ENCODE measurements at places on chromosomes 6 and 20. TPM values are rescaled to one million over a fixed set of nuclear protein-coding genes. Genes with fewer than 3 reads are reported as not detected.

GRCh38 chr6:118889163-118889562 is 4.8 kb upstream of the ASF1A start:
- H3K4me1 ChIP-seq: peaks cover 27% of the 10 kb centered on the region
- no peaks in the 10 kb centered on the region for H3K27me3 ChIP-seq
- no peak for DNase-seq
- no peak overlapping the region for H3K4me3 ChIP-seq
- no peaks in the 10 kb centered on the region for H3K36me3 ChIP-seq
- no peak overlapping the region for H3K27ac ChIP-seq

DNA sequence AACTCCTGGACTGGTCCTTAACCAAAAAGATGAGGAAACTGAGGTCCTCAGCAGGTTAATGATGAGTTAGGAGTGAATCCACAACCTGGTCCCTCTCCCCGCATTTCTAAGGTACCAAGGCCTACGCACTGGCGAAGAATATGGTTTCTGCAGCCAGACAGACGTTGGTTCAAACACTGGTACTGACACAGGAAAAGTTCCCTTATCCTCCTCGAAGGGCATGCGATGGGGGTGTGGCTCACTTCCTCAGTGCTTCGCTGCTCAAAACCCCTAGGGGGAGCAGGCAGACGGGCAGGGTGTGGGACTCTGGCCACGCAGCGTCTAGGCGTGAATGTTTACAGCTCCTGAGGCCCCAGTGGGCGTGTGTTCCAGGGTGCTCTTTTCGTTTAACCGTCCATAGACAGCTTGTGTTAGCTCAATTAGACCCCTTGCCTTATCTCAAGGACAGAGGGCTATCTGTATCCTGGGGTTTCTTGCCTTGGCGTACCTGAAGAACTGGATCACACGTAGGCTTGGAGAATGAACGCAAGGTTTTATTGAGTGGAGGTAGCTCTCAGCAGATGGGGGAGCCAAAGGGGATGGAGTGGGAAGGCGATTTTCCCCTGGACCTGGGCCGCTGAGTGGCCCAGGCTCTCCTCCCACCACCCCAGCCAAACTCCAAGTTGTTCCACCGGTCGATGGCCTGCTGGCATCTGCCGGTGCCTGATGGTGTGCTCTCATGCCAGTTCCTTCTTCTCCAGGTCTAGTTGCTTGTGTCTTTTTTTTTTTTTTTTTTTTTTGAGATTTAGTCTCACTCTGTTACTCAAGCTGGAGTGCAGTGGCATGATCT is 31.8 kb upstream of the PTPN1 start:
- H3K27ac ChIP-seq: no peak overlapping the region
- no peaks in the 10 kb centered on the region for H3K27me3 ChIP-seq
- no peak for DNase-seq
- H3K36me3 ChIP-seq: no peaks in the 10 kb centered on the region
- H3K4me1 ChIP-seq: no peaks in the 10 kb centered on the region

DNA sequence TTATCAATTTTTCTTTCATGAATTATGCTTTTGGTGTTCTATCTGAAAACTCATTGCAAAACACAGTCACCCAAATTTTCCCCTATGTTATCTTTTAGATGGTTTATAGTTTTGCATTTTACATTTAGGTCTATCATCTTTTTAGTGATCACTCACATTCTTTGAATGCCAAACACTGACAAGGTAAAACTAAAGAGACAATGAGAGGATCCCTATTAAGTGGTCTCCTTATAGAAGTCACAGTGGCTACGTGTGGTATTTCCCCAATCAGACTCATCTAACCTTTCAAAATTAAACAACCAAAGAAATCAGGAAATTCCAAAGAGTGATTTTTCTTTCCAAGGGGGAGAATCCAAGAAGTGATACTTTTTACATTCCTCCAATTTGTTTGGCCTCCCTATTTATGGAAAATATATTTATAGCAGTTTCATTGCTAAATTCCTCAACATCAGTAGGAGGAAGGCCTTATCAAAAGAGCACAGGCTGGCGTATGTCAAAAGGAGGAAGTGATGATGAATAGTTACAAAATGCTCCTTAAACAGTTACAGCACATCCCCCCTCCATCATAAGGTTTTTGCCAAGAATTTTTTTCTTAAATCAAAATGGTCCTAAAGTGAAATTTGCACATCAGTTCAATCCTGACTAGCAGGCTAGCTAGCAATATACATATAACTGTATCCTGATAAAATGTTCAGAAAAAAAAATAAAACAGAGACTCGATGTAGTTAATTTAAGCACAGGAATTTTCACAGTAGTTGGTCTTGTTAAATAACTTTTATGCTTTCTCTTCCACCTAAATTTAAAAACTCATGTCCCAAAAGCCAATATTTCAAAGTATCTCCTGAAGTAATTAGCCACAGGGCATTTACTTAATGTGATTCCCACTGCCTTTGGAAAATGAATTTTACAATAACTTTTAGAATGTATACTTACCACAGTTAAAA is 76.2 kb upstream of the IPCEF1 start:
- H3K4me3 ChIP-seq: no peak overlapping the region
- no peaks in the 10 kb centered on the region for H3K27me3 ChIP-seq
- peak overlapping the region; percentile 83 for H3K27ac ChIP-seq
- no peak for DNase-seq

The LAMP5 gene
- total RNA-seq: 0.40 TPM

GRCh38 chr6:27791182-27791943 is 120.8 kb downstream of the OR2B2 start:
- no peak for DNase-seq
- no peaks in the 10 kb centered on the region for H3K27me3 ChIP-seq
- no peaks in the 10 kb centered on the region for H3K36me3 ChIP-seq
- peaks cover 23% of the 10 kb centered on the region for H3K4me1 ChIP-seq

The TRIM10 gene
- not detected for total RNA-seq

DNA sequence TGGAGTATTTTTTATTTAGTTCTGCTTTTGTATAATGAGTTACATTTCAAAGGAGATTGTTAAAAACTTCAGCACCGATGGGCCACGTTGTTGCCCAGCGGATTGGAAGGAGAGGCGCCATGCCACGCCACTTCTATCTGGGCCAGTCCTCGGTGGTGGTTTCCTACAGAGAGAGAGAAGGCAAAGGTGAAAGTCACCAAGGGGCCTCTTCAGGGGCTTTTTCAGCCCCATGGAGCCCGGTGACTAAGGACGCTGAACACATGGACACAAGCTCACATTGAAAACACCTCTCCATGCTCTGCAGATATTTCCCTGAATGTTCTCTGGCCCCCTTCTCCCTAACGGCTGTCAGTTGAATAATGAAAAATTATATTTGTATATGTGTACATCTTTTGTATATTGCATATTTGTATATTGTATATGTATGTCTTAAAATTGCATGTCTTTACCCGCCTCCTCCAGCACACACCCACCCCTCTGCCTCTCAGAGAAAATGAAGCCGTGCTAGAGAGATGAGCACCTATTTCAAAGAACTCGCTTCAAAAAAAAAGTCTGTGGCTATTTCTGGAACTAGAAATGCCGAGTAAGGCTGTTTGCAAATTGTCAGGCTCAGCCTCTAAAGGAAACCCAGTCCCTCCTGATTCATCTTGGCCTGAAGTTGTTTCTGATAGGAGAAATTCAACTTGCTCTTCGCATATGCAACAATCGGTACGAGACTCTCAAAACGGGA is 91.9 kb upstream of the CDH4 start:
- peaks cover 72% of the 10 kb centered on the region for H3K27me3 ChIP-seq
- H3K27ac ChIP-seq: no peak overlapping the region
- no peak overlapping the region for H3K4me3 ChIP-seq

DNA sequence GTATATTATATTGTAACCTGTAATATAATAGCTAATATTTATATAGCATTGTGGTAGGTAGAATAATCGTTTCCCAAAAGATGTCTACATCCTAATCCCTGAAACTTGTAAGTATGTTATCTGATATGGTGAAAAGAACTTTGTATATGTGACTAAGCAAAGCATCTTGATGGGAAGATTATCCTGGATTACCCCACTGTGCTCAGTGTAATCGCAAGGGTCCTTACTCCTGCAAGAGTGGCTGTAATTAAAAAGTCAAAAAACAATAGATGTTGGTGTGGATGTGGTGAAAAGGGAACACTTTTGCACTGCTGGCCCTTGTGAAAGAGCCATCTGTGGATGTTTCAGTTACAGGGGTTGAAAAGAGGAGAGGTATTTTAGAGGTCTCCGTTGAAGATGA is 95.2 kb downstream of the EDN1 start:
- H3K4me1 ChIP-seq: peaks cover 8% of the 10 kb centered on the region
- H3K4me3 ChIP-seq: no peak overlapping the region
- H3K27ac ChIP-seq: no peak overlapping the region
- H3K36me3 ChIP-seq: no peaks in the 10 kb centered on the region

DNA sequence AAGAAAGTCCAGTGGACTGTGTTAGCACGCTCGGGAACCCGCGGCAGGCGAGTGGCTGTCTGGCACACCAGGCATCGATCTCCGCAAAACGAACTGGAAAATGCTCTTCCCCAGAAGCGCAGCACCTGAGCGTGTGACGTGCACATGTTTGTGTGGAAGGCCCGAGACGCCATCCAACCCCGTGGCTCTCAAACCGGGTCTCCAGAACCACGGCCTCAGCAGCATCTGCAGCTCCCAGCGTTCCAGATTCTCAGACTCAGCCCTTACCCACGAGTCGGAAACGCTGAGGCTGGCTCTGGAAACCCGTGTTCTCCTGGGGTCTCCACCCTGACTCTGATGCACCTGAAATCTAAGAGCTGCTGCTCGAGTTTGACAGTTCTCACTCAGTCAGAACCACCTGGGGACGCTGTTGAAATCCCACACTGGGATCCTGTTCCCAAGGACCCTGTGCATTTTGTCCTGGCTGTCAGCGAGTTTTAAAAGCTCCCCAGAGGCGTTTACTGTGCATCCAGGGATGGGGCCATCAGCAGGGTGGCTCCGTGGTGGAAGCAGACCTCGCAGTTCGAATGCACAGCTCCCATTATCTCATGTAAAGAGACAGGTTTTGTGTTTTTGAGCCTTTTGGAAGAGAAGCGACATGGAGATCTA is 69.0 kb downstream of the DLL1 start:
- H3K27me3 ChIP-seq: no peaks in the 10 kb centered on the region
- no peaks in the 10 kb centered on the region for H3K36me3 ChIP-seq
- peak; percentile 26 for DNase-seq
- no peak overlapping the region for H3K4me3 ChIP-seq

DNA sequence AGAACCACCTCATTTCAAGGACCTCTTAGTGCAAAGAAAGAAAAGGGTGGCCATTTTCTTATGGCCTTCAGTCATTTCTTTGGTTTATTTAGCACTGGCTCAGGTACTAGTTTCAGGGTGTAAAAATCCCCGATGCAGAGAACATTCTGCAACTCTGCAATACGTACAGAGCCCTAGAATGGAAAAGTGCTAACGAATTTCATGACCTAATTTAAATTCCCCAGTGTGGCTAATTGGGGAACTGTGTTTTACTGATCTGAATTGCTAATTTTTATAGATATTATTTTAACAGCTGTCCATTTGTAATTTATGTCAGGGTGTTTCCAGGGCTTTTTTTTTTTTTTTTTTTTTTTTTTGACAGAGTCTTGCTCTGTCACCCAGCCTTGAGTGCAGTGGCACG is 160.7 kb downstream of the UST start:
- H3K36me3 ChIP-seq: no peaks in the 10 kb centered on the region
- no peaks in the 10 kb centered on the region for H3K27me3 ChIP-seq
- no peak for DNase-seq
- peaks cover 10% of the 10 kb centered on the region for H3K4me1 ChIP-seq
- H3K4me3 ChIP-seq: no peak overlapping the region

DNA sequence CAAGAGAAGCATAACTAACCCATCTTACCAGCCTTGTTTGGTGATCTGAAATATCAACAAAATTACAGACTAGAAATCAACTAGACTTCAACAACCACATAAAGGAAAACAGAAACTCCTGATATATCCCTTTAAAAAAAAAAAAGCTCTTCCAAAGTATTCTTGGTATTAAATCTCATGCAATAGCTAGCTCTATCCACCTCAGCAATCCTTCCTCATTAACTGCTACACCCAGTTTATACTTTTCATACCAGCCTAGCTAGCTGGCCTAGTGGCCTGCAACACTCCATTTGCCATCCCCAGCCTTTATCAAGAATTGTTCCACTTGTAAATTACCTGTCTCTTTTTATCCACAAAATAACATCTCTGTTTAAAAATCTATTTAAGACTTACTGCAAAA is 69.0 kb downstream of the BACH2 start:
- peak overlapping the region; percentile 97 for H3K27ac ChIP-seq
- no peak overlapping the region for H3K4me3 ChIP-seq
- H3K36me3 ChIP-seq: peaks cover 9% of the 10 kb centered on the region
- DNase-seq: no peak
- no peaks in the 10 kb centered on the region for H3K27me3 ChIP-seq

GRCh38 chr6:79137671-79138070 is 59.6 kb upstream of the PHIP start:
- no peak overlapping the region for H3K4me3 ChIP-seq
- H3K36me3 ChIP-seq: peaks cover 16% of the 10 kb centered on the region
- H3K27ac ChIP-seq: no peak overlapping the region

- H3K4me1 ChIP-seq: peaks cover 23% of the 10 kb centered on the region
- H3K36me3 ChIP-seq: no peaks in the 10 kb centered on the region
- H3K27me3 ChIP-seq: no peaks in the 10 kb centered on the region
- no peak overlapping the region for H3K27ac ChIP-seq
- H3K4me3 ChIP-seq: no peak overlapping the region
Measured at GRCh38 chr20:23156170-23156841, 70.2 kb upstream of the CD93 start.

DNA sequence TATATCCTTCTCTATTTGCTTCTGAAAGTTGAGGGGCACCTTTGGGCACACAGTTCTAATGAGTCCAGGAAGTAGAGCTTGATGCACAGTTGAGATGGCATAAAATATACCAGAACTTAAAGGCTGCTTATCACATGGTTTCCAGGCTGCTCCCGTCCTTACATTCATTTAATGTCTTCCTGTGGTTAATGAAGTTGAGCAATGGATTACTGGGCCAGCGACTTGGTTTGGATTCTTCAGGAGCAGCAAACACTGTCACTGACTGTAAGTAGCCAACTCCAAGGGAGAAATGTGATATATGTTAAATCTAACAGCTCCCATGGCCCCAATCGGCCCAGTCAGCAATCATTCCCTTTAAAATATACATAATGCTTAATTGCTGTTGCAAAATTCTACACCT is 9.0 kb upstream of the TSHZ2 start:
- no peak for DNase-seq
- H3K27ac ChIP-seq: no peak overlapping the region
- peaks cover 7% of the 10 kb centered on the region for H3K27me3 ChIP-seq
- no peak overlapping the region for H3K4me3 ChIP-seq

DNA sequence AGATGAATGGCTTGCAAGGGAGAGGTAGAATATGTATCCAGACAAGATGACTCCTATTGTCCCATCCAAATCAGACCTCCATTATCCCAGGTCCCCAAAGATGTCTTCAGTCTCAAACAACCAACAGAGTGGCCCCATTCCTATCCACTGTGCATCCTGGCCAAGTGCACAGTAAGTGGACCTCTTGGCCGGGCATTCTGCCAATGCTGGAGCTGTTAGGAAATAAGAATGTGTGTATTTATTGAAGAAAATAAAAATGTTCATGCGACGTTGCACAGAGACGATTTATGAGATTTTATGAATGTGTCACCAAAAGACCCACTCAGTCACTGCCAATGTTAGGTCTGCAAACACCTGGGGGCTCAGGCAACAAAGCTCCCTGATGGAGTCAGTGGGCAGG is 196.0 kb downstream of the MAFB start:
- H3K36me3 ChIP-seq: no peaks in the 10 kb centered on the region
- no peak overlapping the region for H3K4me3 ChIP-seq
- no peak overlapping the region for H3K27ac ChIP-seq
- peaks cover 4% of the 10 kb centered on the region for H3K27me3 ChIP-seq
- H3K4me1 ChIP-seq: peaks cover 3% of the 10 kb centered on the region

- DNase-seq: peak; percentile 55
- peaks cover 80% of the 10 kb centered on the region for H3K27me3 ChIP-seq
- H3K4me3 ChIP-seq: peak overlapping the region; percentile 79
- H3K4me1 ChIP-seq: peaks cover 42% of the 10 kb centered on the region
Measured at GRCh38 chr6:125747589-125748405, 1.6 kb upstream of the HEY2 start.
